ENCODE measurements at places on chromosomes 1 and 21.

DNA sequence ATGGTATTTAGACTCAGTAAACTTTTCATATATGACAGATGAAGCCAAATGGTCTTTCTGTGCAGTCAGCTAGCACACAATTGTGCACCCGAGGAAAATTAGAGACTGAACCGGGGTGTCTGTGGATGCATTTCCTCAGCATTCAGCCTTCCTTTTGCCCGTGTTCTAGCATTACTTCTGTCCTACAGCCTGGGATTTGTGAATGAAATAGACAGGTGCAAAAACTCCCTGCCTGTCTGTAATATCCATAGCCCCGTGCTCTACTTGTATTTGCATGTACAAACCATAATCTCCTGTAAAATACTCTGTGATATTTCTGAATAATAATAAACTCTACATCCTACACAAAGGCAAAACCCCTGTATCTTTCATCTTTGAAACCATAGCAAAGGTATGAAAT lies 64.8 kb upstream of the LGALS8 start:
- DNase-seq = no peak

- no peak for DNase-seq
These were observed 46.2 kb downstream of the TRABD2B start for GRCh38 chr1:47951026-47951425.

GRCh38 chr1:53956308-53957168 lies 10.4 kb downstream of the LRRC42 start:
- no peak for DNase-seq

GRCh38 chr21:33871171-33871570 lies 44.4 kb downstream of the ATP5PO start:
- DNase-seq = no peak

DNA sequence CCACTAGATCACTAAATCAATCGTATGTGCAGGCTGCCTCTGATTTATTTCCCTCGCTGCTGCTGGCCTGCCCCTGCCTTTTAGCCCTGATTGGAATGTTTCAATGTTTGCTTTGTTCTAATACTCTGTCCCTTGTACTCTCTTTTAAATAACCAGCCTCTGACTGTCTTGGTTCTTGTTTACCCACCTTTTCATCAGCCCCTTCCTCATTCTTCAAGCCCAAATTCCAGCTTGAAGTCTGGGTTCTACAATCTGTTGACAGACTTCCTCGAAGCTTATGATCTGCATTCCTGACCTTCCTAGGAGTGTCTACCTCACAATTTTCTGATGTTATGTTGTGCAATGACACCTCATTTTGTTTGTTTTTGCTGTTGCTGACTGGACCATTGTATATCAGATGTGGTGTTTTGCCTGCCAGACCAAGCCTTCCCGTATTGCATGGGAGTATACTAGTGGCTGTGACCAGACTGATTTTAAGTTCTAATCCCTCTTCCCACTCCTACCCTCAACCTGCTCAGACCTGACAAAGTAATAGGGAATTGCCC lies 46.6 kb upstream of the APOBEC4 start:
- DNase-seq = no peak

DNA sequence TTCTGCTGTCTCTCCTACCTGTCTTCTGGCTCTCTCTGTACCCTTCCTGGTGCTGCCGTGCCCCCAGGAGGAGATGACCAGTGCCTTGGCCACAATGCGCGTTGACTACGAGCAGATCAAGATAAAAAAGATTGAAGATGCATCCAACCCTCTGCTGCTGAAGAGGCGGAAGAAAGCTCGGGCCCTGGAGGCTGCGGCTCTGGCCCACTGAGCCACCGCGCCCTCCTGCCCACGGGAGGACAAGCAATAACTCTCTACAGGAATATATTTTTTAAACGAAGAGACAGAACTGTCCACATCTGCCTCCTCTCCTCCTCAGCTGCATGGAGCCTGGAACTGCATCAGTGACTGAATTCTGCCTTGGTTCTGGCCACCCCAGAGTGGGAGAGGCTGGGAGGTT lies 38.1 kb upstream of the IL19 start:
- DNase-seq = no peak

DNA sequence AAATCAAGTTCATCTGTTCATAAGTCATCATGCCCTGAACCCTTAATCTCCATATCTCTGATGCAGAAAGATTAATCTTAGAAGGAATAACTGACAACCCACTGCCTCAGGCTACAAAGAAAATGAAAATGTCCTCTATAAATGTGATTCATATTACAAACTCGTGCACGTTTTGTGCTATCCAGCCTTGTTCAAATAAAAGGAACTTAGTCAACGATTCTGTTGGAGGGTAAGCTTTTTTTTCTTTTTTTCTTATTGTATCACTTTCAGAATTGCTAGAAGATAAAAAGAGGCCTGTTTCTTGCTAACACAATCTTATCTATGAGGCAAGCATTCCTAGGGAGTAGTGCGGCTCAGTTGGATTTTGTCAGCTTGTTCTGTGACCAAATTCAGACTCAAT lies 228.4 kb downstream of the TM2D1 start:
- no peak for DNase-seq

DNA sequence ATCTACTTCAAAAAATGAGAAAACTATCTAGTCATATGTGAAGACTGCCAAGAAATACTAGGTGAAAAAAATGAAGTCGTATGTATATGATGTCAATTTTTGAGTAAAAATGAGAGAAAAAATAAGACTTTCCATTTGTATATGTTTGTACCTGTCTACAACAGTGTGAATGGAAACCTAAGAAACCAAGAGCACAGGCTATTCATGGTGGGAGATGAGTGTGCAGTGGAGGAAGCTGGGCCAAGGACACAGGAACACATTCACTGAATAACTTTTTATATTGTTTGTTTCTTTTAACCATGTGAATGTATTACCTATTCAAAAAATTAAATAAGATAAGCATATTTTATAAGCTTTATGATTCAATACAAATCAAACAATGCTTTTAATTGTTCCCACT lies 67.0 kb downstream of the ERO1B start:
- DNase-seq = no peak

DNA sequence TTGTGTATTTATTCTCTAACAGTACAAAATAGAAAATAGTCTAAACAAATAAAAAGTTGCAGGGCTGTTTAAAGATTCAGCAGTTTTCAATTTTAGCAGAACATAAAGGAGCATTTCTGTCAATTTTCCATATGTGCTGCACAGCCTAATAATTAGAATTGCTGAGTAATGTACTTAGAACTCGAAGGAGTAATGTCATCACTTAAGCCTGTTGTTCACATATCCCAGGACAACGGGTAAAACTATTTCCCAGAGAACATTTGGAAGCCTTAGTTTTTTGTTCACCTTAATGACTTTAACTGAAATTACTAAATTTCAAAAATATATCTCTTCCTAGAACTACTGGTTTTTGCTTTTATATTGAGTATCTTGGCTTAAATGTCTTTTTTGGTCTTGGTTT lies 81.6 kb downstream of the ZP4 start:
- DNase-seq = no peak

- DNase-seq = no peak
These were observed 117.4 kb upstream of the RAB3GAP2 start for GRCh38 chr1:220389634-220390033.

GRCh38 chr21:24160528-24160927 lies 1446.8 kb downstream of the MRPL39 start:
- no peak for DNase-seq

GRCh38 chr21:39381009-39381408 lies 32.1 kb upstream of the HMGN1 start:
- DNase-seq = no peak

DNA sequence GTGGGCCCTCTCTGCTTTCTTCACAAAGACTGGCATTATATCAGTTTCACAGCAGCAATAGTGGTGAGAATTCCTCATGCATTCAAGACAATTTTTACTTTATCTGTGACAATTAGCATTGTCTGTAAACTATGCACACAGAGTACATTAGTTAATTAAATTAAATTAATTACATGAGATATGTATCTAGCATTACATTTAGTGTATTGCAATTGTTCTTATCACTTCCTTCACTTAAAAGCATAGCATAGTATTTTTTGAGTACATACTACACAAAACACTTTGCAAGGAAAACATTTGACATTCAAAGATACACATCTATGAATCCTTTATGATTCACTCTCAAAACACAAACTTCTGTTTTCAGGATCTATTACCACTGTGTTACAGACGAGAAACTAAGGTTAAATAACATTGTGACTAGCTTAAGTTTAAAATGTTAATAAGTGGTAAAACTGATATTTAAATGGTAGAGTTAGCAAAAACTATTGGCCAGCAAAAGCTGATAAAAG lies 1542.6 kb downstream of the PLA2G4A start:
- DNase-seq = no peak

DNA sequence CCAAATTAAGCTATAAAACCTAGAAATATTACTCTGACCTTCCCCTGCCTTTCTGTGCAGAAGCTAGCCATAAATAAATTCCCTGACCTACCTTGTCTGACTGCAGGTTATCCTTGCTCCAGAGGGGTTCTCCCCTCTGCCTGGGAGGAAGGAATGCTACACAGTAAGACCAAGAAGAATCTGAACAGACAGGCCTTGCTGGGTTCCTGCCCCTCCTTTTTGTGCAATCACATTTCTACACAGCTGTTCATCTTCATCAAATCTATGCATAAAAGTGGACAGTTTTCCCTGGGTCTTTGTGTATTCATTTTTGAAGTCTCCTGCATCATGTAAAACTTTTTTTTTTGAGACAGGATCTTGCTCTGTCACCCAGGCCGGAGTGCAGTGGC lies 50.6 kb downstream of the DNTTIP2 start:
- no peak for DNase-seq

GRCh38 chr1:186231861-186232436 lies 143.1 kb downstream of the TPR start:
- no peak for DNase-seq

DNA sequence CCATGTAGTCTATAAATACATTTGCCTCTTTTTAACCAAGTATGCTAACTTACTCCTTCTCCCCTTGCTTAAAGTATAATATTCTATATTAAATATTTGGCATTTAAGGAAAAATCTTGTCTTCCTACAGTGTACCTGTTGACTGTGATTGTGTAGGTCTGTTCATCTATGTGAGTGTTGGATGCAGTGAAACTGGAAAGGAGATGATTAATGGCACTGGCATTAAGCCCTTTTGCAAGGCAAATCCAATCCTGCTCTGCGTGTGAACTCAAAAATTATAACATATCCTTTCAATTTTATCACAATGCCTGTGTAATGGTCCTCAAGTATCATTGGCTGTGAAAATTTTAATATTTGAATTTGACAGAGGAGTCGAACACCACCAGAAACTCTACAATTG lies 565.0 kb downstream of the KCNT2 start:
- no peak for DNase-seq

DNA sequence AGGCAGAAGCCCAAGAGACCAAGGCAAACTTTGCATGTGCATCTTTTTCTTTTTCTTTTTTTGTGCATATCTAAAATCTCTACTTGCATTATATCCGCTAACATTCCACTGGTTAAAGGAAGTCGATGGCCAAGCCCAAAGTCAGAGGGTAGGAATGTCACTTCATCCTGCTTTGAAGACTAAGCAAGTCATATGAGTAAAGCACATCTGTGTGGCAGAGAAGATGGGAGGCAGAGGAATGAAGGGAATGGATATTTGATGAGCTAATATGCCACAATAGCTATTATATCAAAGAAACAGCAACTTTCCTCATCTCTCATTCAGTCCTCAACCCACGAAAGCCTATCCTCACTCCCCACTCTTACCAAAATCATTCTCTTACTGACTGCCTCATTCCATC lies 59.3 kb downstream of the RNF220 start:
- DNase-seq = no peak

DNA sequence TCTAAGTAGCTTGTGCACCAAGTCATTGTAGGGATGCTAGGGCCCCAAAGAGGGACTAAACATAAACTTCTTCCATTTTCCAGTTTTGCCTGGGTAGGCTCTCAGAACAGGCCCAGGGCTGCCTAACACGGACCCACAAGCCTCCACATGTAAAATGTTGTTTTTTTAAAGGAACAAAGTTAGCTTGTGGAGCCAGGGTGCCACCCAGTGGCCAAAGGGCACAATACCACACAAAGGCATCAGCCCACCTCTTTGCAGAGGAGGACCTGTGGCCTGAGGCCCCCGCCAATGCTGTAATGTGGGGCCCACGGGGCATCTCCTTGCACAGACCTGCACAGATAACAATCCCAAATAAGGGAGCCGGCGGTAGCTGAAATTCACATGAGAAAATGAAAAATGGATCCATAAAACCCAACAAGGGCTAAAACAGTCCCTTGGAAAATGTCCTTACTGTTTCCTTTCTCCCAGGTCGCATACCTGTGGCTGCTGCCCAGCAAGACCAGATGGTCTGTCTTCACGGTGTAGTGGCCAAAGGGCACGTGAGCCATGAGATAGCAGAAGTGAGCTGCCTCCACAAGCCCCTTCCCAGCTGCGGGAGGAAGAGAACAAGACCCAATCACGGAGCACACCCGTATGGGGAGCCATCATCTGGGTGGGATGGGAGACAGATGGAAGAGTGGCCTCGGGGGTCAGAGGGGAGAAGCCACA lies 23.8 kb downstream of the SEC16B start:
- no peak for DNase-seq

- no peak for DNase-seq
These were observed 702.8 kb downstream of the PTPRU start for GRCh38 chr1:29939079-29939478.

GRCh38 chr1:78839704-78840277 lies 166.7 kb downstream of the ADGRL4 start:
- DNase-seq = no peak

GRCh38 chr1:178575611-178576361 lies 62.9 kb downstream of the TEX35 start:
- no peak for DNase-seq

DNA sequence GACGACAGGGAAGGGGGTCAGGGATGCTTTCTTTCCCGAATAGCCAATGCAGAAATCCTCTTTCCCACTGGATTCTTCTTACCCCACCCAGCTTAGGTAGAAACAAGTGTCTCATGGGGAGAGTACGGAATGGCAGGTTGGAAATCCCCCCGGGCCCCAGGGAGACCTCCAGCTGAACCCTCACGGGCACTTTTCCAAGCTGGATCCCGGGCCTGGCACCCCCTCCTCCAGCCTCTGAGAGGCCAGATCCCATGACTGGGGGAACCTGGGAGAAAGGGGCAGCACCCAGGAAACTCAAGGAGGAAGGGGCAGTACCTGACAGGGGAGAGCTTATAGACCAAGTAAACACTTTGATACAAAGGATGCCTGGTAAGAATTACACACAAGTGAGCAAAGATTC lies 1.3 kb downstream of the PKP1 start:
- no peak for DNase-seq

DNA sequence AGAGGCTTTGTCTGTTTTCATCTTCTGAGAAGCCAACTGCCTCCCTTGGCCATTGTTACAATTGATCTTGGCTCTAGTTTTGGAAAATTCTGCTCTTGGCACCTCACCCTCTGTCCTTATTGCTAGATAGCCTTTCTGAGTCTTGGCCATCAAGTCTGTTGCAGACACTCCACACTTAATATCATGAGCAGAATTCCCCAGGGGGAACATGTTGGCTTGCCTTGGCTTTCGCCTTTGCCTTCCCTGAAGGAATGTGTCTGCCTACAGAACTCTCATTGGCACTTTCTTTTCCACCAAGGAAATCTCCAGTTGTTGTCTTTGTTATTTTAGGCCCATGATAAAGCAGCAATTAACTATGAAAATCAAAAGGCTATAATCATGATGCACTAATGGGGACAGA lies 42.7 kb upstream of the LDLRAP1 start:
- no peak for DNase-seq

GRCh38 chr21:38798481-38798882 lies 7.2 kb upstream of the ETS2 start:
- no peak for DNase-seq

- DNase-seq = no peak
These were observed 39.9 kb downstream of the F5 start for GRCh38 chr1:169546087-169546995.

- no peak for DNase-seq
These were observed 43.8 kb downstream of the KIRREL1 start for GRCh38 chr1:158037008-158037865.

Data from omental fat pad (tissue), 4 donors.